Spleen (tissue), 13 donors: ENCODE measurements at places on chromosomes 5 and 9. TPM values are rescaled to one million over a fixed set of nuclear protein-coding genes. Genes with fewer than 3 reads are reported as not detected.

DNA sequence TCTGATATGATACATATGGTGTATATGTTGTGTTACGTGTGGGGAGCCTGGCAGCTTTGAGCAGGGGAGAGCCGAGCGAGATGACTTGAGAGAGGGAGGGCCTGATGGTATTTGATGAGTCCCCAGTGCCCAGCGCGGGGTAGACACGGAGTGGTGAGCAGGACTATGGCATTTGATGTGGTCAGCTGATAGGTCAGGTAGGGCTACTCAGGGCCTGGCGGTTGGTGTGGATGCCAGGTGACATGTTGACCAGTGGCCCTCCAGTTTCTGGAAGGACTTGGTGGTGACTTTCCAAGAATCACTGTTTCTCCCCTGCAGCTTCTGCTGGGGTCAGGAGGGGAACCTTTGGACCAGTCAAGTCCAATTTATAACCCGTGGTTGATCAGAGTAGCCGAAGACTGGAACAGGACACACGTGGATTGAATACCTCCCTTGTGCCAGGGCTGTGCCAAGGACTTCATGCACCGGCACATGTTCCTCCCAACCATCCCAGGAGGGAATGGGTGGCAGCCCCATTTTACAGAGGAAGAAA is 148.8 kb downstream of the RGS3 start:
- DNase-seq = peak; percentile 42

DNA sequence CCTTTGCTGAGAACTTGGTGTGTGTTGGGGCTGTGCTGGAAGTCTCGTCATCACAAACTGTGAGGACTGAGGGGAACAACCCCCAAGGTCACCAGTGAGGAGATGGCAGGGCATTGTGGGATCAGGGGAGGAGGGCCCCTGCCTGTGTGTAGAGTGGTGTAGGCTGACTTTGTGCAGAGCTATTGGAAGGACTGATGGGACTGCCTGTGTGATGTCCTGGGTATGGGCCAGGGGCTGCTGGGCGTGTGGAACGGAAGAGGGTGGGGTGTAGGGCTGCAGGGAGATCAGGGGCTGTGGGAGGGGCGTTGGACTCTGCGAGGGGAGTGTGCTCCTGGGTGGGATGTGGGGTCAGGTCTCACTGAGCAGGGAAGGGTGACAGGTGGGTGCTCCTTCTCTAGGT is 3.6 kb downstream of the WNK2 start:
- no peak for DNase-seq

GRCh38 chr9:93675336-93676150 is 99.2 kb downstream of the PHF2 start:
- DNase-seq = peak; percentile 71

GRCh38 chr5:133425764-133426163 is 186.6 kb downstream of the FSTL4 start:
- DNase-seq = no peak

DNA sequence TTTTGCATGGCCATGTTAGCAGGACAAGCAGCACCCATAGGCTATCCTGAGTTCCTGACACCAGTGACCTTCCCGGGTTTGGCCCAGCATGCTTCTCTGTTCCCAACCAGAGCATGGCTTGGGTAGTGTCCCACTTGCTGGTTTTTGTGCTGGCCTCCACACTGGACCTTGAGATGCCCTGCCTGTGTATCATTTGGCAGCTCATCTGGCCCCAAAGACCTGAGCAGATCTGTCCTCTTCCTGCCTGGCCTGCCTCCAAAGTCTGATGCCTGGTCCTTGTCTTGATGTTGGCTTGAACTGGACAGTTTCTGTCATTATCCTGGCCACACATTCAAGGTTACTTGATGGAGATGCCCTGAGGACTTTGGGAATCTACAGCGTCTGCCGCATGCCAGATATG is 590.7 kb upstream of the KLF4 start:
- no peak for DNase-seq

NUTM2G gene
- total RNA-seq = not detected

DNA sequence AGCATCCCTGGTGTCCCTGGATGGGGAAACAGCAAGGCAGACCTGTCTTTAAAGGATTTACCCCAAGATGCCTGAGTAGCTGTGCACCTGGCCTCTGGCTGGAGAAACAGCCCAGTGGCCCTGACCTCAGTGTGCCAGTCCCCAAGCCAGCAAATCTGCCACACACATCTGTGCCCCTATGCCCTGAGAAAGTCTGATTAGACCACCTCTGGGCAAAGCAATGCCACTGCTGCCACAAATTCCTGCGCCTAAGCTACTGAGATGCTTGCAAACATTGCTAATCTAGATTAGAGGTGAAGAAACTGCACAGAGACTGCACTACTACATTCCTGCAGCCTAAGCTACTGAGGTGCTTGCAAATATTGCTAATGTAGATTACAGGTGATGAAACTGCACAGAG is 269.6 kb downstream of the CEMIP2 start:
- no peak for DNase-seq

- DNase-seq = peak; percentile 80
Measured at GRCh38 chr5:159310511-159310910, 19.8 kb downstream of the IL12B start.

TSLP gene
- total RNA-seq = 0.85 TPM

- no peak for DNase-seq
Measured at GRCh38 chr9:12790001-12790400, 15.2 kb downstream of the LURAP1L start.

DNA sequence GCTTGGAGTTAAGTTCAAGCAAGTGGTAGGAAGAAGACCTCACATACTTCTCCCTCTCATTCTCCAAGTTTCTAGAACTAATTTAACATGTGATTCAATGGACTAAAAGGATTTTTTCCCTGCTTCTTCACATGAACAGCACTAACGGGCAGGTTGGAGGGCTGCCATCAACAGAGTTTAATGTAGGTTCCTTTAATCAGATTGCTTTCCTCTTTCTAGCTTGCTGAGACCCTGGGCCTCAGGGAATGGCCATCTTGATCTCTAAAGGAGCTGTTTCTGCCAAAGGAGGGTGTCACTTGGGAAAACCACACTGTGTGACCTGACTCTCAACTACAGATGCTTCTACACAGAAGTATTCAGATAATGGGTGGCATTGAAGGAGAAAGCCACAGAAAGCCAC is 223.3 kb downstream of the PIK3R1 start:
- no peak for DNase-seq

- DNase-seq = peak; percentile 93
Measured at GRCh38 chr5:151239237-151239861, 13.6 kb upstream of the GM2A start.

DNA sequence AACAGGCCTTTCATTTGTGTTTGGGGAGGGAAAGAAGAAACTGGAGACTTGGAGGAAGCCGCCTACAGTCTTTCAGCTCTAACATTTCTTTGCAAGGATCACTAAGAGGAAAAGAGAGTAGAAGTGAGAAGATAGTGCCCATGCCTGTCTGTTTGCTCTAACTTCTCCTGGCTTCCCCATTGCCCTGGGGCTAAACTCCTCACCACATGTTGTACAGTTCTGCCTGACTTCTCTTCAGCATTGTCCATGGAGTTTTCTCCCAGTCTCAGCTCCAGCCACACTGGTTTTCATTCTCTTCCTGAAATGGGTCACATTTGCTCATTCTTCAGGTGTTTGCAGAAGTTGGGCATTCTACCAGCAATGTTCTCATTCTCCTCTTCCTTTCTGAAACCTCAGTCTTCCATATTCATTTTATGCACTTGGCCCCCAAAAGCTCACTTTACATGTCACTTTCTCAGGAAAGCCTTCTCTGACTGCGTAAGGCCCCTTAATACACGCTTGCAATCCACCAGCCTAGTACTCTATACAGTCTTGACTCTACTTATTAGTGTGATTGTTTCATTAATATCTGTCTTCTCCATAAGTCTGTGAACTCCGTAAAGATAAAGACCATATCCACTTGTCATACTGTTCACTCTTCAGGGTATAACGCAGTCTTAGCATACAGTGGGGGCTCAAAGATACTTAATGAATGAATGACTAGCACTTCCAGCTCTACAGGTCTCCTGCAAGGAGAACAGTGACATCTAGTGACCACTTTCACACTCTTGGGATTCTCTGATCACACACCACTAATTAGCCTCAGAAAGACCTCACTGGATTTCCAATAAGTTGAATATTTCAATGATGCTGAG is 40.2 kb upstream of the TRIM32 start:
- no peak for DNase-seq

CENPK gene
- 11.2 TPM for total RNA-seq

DNA sequence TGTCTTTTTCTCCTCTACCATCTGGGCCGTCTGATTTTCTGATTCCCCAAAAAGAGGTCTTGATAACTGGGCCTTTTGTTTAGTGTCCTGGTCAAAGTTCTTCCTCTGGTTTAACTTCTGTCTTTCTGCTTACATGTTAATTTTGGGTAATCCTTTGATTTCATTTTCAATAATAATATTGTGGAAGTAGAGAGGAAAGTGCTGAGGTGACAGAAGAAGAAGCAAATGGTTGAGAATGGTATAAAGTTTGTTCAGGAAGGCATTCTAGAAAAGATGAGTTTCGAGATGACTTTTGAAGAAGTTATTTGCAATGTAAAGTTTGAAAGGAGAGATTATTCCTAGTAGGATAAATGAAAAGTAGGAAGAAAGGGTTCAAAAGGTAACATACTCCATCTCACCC is 118.1 kb downstream of the UNC13B start:
- DNase-seq = no peak

- no peak for DNase-seq
Measured at GRCh38 chr9:138020795-138021182, 143.2 kb downstream of the CACNA1B start.

- no peak for DNase-seq
Measured at GRCh38 chr5:154780128-154780527, 25.0 kb downstream of the LARP1 start.

- DNase-seq = no peak
Measured at GRCh38 chr5:135491038-135491551, 38.9 kb upstream of the TIFAB start.

SOHLH1 gene
- not detected for total RNA-seq

DNA sequence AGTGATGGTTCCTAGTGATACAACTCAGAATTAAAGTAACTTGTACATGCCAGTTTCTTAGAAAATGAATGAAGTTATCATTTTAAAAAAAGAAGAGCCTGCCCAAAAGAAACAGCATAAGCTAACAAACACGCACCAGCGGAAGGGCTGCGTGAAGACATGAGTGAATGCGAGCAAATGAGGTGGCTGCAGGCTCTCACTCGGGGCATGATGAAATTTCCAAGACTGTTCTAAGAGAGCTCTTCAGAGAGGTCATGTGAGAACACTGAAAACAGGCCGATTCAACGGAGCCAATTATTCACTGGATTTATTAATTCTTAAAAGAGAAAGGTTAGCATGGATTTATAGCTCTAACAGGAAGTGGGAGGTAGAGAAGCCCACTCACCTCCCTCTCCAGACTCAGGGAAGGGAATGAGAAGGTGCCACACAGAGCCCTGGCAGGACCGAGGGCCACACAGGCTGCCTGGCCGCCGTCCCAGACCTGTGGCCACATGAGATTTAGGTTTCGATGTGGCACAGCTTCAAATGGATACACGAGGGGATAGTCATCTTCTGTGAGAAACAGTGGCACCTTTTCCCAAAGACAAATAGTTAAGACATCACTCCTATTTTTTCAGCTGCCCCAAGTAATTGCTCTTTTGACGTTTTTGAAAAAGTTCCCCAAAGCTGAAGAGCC is 55.5 kb downstream of the HABP4 start:
- no peak for DNase-seq

- DNase-seq = no peak
Measured at GRCh38 chr9:137191691-137192447, 3.4 kb downstream of the SSNA1 start.

DNA sequence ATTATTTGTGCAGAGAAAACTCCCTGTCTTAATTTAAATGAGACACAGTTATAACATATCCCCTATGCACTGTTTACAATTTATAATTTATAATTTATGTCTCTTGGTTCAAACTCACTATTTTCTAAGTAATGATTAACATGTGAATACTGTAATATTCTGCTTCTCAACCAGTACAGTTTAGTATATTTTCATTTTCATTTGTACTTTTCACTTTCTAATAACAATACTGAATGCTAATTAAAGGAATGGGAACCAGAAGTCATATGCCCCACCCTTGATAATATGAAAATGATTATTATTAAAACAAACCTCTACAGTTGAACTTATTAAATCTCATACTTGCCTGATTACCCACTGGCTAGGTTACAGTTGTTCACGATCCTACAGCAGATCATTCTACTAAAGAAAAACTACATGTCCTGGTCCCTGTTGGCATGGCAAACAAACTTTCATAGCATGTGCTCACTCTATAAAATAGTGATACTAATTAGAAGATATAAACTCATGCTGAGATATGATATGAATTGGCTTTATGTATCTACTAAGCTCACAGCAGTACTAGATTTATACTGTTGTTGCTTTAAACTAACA is 66.4 kb downstream of the POU5F2 start:
- no peak for DNase-seq

FOXD4 gene
- total RNA-seq = 0.43 TPM

DPYSL3 gene
- 55.0 TPM for total RNA-seq

DNA sequence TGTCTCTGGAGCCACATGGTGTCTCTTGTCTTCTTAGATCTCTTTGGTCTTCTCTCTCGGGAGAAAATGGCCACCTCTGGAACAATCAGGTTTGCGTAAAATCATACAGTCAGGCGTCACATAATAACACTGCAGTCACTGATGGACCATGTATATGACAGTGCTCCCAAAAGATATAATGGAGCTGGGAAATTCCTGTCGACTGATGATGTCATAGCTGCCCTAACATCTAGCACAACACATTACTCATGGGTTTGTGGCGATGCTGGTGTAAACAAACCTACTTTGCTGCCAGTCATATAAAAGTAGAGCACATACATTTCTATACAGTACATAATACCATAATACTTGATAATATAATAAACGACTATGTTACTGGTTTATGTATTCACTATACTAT is 30.1 kb upstream of the RAI14 start:
- no peak for DNase-seq

DNA sequence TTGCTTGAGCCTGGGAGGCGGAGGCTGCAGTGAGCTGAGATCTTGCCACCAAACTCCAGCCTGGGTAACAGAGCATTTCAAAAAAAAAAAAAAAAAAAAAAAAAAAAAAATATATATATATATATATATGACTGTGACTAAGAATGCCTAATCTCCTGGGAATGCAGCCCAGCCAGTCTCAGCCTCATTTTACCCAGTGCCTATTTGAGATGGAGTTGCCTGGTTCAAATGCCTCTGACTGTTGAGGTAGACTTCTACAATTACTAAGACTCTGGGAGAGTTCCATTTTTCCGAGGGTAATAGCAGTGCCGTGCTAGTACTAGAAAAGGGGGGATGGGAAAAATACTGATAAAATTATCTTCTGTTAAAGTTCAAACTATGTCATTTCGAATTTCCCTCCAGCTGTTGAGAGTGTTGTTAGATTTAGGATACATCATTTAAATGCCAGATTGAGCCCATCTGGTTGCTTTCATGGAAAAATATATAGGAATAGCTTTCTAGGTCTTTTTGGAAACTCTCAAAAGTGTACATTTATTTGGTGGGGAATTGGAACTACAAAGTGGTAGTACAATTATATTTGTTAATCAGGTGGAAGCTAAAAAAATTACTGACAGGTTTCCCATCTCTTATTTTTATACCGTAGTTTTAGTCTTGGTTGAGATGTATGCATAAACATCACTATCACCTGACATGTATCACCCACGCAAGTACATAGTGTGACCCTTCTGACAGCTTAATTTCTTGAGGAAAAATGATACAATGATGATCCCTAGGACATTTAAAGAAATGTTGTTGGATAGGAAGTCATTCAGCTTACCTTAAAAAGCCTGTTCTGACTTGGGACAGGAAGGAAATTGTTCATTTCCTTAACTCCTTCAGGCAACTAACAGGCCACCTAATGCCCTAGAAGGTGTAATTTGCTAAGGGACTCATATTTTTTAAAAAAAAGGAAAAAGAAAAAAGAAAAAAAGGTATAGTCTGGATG is 214.9 kb downstream of the ADAMTSL1 start:
- DNase-seq = no peak
